ENCODE measurements at places on chromosomes 3 and 15.

GRCh38 chr3:115494826-115495225, 128.5 kb upstream of the GAP43 start:
- DNase-seq, result no peak

DNA sequence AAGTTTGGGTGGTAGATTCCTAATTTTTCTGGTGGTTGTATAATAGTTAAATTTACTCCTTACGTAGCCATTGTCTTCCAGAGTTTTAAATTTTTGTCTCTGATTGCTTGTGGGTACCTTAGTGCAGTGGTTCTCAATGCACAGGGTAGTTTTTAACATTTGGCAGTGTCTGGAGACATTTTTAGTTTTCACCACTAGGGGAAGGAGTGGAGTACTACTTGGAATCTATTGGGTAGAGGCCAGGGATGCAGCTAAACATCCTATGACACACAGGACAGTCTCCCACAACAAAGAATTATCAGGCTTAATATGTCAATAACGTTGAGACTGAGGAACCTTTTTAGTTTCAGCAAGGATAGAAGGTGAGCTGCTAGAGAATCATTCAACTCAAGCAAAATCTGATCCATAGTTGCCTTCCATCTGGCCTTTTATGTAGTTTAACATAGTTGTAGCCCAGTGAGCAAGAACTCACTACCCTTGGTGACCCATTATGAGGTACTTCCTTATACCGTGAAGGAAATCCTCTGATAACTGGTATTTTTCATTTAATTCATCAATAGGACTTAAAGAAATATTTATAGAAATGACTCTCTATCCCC, 8.6 kb upstream of the STX19 start:
- peak; percentile 17 for DNase-seq

GRCh38 chr15:30895461-30896210, 8.1 kb upstream of the FAN1 start:
- DNase-seq, result no peak

- DNase-seq, result peak; percentile 99
These were observed 382.1 kb downstream of the GAP43 start for GRCh38 chr3:116005404-116005803.

- peak; percentile 90 for DNase-seq
These were observed 1.4 kb upstream of the PDHB start for GRCh38 chr3:58434990-58435389.

DNA sequence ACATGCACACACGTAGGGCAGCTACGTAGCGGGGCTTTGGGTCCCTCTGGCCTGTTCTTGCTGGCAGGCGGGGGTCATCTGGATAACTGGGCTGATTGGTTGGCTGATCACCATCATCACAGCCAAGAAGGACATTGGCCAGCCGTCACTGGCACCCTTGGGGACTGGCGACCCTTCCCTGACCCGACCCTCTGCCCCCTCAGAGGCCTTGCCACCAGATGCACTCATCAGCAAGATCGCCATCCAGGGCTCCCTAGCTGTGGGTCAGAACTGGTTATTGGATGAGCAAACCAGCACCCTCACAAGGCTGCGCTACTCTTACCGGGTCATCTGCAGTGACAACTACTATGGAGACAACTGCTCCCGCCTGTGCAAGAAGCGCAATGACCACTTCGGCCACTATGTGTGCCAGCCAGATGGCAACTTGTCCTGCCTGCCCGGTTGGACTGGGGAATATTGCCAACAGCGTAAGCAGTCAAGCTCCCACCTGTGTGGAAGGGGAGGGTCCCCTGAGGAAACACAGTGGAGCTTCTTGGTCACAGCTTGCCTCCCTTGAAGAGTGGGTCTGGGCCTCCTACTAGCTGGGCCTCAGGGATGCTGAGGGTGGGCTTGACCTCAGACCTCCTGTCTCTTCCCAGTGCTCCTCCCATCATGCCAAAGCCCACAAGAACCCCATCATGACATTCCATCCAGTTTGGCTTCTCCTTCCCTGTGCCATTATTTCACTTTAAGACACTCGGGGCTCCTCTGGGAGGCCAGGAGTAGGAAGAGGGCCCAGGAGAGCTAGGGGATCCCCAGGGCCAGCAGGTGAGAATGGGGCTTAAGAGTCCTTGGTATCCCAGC, 2.4 kb downstream of the DLL4 start:
- no peak for DNase-seq

GRCh38 chr15:32688151-32688639, 29.6 kb upstream of the GREM1 start:
- no peak for DNase-seq

DNA sequence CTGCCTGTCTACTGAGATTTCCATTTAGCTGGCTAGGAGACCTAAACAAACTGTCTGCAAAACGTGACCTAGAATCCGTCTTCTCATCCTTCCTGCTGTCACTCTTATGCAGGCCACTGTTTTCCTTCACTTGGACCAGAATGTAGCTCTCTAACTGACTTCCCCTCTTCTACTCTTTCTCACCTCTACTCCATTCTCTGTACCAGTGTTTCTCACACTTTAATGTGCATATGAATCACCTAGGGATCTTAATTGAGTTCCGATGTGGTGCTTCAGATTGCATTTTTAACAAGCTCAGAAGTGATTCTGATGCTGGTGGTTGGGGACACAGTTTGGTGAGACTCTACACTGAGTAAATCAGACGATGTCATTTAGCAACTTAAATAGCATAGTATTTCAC, 1.6 kb upstream of the GBE1 start:
- DNase-seq, result no peak

DNA sequence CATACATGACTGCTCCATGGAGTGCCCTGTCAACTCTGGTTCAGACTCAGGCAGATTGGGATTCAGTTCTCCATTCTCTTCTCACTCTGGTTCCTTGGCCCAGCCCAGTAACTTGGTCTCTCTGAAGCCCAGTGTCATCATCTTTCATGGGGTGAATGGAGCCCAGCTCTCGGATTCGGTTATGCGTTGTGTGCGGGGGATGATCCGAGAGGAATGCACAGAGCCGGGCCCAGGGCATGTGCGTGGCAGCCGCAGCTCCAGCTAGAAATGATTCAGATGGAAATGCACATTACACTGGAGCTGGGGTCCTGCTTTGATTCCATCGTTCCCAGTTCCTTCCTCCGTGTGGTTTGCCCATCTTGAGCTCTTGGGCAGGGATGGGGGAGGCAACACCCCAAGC, 189.4 kb downstream of the FEZF2 start:
- DNase-seq, result no peak
